ENCODE measurements at places on chromosomes 2 and 18.

GRCh38 chr2:71797035-71797810, 343.9 kb downstream of the DYSF start:
- DNase-seq: no peak

DNA sequence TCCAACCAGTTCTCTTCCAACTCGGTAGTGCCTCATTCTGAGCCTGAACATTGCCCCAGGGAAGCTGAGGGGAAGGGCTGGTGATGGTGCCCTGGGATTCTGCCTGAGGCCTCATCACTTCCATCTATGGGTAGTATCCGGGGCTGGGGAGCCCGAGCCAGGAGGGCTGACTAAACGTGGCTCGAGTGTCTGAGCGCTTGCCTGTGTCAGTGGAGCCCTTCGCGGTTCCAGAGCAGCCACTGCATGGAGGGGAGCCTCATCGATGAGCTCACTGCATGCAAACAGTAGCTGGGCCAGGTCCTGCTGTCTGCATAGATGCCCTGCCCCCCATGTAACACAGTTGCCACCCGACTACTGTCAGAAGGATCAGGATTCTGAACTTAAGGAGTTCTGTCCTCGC, 129.3 kb downstream of the GLI2 start:
- no peak for DNase-seq

GRCh38 chr2:122206101-122206500, 450.6 kb downstream of the TSN start:
- DNase-seq: no peak

- no peak for DNase-seq
These were observed 172.0 kb upstream of the GALNT5 start for GRCh38 chr2:157085522-157085921.

- no peak for DNase-seq
These were observed 79.1 kb upstream of the KCNH7 start for GRCh38 chr2:162917626-162918025.

GRCh38 chr18:9137168-9138066, 836 bp downstream of the ANKRD12 start:
- peak; percentile 60 for DNase-seq

- no peak for DNase-seq
These were observed 93.7 kb upstream of the SETBP1 start for GRCh38 chr18:44586782-44587524.

- DNase-seq: no peak
These were observed 73.0 kb downstream of the RRM2 start for GRCh38 chr2:10195278-10196109.

GRCh38 chr2:129812071-129812470, 167.4 kb upstream of the RAB6C start:
- DNase-seq: no peak

GRCh38 chr2:83689402-83689801, 769.7 kb downstream of the SUCLG1 start:
- no peak for DNase-seq

GRCh38 chr2:152309352-152310214, 25.4 kb upstream of the FMNL2 start:
- no peak for DNase-seq

- no peak for DNase-seq
These were observed 229.9 kb downstream of the AGPS start for GRCh38 chr2:177622521-177622920.

GRCh38 chr2:120203251-120204021, 19.8 kb downstream of the TMEM185B start:
- DNase-seq: no peak

- no peak for DNase-seq
These were observed 115.6 kb upstream of the GPC1 start for GRCh38 chr2:240319855-240320203.

GRCh38 chr2:85185431-85185940, 52.3 kb downstream of the TCF7L1 start:
- DNase-seq: no peak

DNA sequence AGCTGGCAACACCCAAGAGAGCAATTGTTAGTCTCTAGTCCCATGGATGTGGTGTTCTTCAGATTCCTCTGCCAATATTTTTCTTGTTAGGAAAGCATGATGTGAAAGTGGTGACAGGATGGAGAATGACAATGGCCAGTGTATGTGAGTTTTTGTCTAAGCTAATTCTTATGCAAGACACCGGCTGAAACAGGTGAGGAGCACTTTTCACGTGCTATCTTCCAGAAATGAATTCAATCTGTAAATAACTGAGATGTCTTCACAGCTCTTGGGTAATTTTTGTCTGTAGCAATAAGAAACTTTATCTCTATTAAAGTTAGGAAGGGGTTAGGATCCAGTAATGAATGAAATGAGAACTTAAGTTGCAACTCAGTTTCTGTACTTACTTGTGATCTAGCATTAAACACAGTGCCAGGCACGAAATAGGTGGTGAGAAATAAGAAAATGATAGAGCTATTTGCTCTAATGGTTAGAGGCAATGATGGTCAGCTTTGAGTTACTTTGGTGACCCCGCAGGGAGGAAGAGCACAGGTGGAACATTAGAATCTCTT, 676 bp upstream of the AGPS start:
- DNase-seq: no peak

DNA sequence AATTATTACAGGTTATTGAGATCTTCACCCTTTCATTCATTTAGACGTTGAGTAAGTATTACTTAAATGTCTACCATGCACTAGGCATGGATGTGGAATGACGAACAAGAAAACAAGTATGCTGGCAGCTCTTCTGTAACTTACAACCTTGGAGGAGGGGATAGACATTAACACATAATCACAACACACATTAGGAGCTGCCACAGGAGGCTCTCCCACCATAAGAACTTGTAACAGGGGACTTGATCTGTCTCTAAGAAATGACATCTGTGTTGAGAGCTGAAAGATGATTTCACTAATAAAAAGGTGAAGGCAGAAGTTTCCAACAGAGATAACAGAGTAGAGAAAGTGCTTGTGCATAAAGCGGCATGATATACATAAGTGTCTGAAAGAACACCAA, 384.7 kb upstream of the ZEB2 start:
- DNase-seq: no peak

DNA sequence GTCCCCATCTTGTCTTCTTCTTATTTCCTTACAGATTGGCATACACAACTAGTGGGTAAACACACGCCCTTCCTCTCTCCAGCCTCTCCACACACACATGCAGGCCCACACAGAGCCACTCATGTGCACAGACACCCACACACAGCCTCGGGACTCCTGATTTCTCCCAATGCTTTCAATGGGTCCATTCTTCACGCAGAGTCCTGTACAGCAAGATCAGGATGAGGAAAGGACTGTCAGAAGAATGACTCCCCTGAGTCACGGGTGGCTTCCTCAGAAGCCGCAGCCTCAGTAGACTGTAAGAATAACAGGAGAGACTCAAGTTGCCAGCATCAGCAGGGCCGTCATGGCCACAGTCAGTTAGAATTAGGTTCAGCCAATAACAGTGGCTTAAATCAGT, 109.1 kb upstream of the GLI2 start:
- DNase-seq: no peak

DNA sequence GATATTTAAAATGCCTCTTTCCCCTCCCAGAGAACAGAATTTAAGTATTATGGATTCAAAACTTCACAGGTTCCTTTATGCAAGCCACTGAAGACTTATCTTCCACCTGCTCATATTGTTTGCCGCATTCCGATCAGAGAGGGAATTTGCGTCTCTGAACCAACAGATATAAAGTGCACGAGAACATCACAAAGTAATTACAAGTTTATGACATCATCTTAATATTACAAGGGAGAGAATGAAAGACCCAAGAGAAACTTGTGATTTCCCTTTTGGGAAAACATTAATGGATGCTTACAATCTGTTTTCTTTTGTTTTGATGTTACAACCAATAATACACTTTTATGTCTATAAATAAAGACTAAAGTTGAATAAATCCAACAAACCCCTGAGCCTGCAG, 631.0 kb downstream of the BCL11A start:
- DNase-seq: no peak

- DNase-seq: no peak
These were observed 403.0 kb upstream of the TNP1 start for GRCh38 chr2:217262911-217263310.

DNA sequence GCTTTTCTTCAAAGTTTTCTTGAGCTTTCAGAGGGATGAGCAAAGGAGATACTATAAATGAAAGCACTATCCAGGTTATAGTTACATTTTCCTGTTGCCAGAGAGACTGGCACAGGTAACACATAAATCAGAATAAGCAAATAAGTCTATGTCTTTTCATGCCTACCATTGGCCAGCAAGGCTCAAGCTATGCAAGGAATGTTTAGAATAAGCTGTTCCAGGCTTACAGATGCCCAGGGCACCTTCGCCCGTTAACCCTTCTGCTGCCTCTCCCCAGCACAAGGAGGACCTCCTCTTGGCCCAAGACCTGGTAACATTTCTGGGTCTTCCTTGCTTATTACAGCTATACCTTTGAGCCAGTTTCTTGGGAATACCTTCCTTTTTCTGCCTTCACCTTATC, 233.7 kb upstream of the MEIS1 start:
- DNase-seq: no peak

DNA sequence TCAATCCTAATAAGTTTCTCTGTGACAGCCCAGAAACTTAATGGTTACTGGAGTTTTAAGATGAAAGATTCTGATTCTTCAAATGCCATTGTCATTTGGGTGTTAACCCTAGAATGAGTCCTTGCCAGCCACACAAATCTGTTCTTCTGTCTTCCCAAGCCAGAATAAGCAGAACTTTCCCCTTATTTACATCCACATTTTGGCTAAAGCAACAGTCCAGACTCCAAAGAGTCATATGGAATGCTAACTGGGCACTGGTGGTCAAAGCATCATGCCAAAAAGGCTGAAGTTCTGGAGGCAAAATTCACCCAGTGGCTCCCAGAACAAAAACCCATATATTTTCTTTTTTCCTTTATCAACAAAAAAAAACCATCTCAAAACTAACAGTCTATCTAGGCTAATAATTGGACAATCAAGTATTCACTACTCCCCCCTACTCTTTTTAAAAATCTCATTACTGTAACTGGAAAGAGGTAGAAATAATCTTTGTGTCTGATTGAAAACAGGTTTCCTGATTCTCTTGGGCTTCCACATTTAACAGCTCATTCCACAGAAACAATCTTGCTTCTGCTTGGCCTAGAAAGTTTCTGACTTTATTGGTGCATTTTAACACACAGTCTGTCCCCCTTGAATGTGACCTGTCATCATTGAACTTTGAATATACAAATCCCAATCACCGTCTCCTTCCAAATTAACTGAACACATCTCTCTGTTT, 89.6 kb upstream of the SETBP1 start:
- DNase-seq: no peak

GRCh38 chr2:13121096-13121495, 404.4 kb downstream of the TRIB2 start:
- no peak for DNase-seq

DNA sequence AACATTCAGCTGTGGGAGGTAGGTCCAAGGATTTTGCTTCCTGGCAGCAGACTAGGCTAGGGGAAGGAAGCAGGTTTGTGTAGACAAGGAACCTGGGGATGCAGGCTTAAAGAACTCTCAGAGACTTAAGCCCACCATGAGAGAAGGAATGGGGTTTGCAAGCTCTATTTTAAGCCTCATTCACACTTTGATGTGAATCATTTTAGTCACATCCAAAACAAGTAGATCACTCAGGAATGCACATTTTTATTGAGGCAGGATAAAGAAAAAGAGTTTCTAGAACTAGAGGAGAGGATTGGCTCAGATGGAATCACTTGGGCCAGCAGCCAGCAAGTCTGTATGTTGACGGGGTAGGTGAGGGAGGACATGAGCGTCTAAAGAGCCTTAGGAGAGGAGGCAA, 3.3 kb upstream of the NAPG start:
- no peak for DNase-seq

- no peak for DNase-seq
These were observed 921 bp downstream of the RPE start for GRCh38 chr2:210003359-210003758.

DNA sequence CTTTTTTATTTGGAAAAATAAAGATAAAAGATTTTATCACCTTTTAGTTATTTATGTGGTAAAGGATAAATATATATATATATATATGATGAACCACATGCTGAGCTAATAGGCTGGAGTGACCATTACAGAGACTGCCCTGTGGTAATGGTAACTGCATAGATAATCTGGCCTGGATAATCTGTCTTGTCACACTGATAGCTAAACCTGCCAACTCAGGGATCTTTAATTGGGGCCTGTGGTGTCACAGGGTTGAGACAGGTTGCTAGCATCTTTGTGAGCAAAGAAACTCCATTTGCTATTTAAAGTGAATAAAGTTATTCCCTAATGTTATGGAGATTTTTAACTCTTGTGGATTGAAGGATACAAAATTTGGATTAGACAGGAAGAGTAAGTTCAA, 203.0 kb downstream of the PHLPP1 start:
- DNase-seq: no peak

DNA sequence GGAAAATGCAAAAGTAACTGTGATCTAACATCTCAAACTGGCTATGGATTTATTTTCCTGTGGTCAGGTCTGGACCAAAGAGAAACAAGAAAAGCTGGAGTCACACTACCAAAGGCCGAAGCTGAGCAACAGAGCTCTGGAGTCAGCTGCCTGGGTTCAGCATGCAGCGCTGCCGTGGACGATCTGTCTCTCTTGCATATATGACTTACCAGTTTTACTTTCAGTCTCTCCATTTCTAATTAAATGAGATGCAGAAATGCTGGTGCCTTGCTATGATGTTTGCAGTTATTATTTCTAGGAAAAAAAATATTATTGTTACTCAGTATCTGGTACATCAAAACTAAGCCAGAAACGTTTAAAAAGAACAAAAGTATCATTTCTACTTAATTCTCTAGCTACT, 813.2 kb downstream of the RNF144A start:
- no peak for DNase-seq

GRCh38 chr2:119435081-119435952, 3.7 kb downstream of the TMEM37 start:
- no peak for DNase-seq

GRCh38 chr2:79294994-79295393, 135.4 kb upstream of the REG3A start:
- DNase-seq: no peak

DNA sequence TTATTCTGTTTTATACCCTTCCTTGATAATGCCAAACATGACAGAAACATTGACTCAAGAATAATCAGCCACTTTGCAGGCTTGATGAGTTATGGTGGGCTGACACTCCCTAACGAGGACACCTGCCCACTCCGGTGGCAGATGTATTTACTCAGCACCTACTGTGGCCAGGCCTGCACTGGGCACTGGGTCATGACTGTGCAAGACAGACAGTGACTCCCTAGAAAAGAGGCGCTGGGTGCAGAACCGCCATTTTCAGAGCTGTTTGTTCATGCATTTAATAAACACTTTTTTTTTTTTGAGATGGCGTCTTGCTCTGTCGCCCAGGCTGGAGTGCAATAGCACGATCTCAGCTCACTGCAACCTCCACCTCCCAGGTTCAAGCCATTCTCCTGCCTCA, 32.5 kb downstream of the SNED1 start:
- DNase-seq: no peak

GRCh38 chr18:9612215-9612830, 2.0 kb downstream of the PPP4R1 start:
- peak; percentile 65 for DNase-seq

- DNase-seq: no peak
These were observed 79.6 kb downstream of the TEX51 start for GRCh38 chr2:126978333-126978732.

GRCh38 chr2:108635630-108636354, 83.5 kb upstream of the RANBP2 start:
- no peak for DNase-seq

- no peak for DNase-seq
These were observed 258.1 kb downstream of the ALK start for GRCh38 chr2:29663268-29663667.

GRCh38 chr2:108268001-108268400, 20.7 kb upstream of the SULT1C2 start:
- DNase-seq: peak; percentile 54
